ENCODE measurements at places on chromosomes 16 and 17.
A peak's percentile ranks its signal among the peaks of the same experiment; 100 is the strongest.

DNA sequence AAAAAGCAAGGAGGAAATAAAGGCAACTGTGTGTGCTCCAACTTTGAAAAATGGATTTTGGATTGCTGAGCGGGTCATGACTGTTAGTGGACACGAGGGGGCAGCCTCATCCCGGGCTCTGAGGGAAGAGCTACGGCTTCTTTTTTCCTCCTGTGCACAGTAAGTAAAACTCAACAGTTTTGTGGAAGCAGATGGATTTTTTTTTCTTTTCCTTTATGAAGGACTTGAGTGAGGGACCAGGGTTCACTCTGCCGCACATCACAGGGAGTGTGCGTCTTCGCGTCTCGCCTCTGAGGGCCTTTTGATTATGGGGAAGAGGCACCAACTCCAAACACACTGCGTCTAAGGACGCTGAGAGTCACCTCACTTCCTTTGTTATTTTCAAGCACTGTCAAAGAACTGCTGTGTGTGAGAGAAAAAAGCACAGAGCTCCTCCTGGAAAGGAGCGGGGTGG lies 80.3 kb upstream of the GOT2 start:
- peak; percentile 21 for DNase-seq

DNA sequence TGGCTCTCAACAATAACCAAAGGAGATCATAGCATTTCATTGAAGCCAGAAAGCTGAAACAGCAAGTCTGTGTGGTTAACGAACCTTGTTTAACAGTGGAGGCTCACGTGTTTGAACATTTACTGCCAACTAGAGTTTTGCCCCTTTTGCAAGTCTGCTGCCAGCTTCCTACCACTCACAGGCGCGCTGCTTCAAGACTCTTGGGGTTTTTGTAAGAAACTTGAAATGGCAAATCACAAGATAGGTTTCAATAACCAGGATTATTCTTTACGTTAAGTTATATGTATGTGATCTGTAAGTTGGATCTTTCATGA lies 1.2 kb downstream of the SNTB2 start:
- DNase-seq: peak; percentile 20

DNA sequence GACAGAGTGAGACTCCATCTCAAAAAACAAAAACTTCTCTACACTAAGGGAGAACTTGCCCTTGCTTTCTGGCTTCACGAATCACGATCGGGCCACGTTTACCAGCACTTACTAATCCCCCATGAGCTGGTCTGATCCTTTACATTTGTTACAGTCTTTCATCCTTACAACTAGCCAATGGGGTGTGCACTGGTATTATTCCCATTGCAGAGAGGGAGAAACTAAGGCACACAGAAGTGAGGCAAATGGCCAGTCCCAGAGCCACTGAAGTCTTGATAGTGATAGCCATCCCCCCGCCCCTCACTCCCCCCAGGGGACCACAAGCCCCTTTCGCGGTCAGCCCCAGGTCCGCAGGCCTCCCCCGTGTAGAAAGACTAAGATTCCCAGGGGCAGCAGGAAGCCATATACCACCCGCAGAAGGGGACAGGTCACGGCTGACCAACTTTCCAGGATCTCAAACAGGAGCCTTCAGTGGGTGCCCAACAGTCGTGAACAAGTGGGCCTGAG lies 868 bp downstream of the NATD1 start:
- DNase-seq: no peak

- no peak for DNase-seq
These were observed 560 bp upstream of the FAM20A start for GRCh38 chr17:68601565-68602288.

GRCh38 chr17:33079201-33079600 lies 87.6 kb downstream of the SPACA3 start:
- no peak for DNase-seq

GRCh38 chr17:37490638-37491614 lies 1.2 kb downstream of the DUSP14 start:
- peak; percentile 30 for DNase-seq

DNA sequence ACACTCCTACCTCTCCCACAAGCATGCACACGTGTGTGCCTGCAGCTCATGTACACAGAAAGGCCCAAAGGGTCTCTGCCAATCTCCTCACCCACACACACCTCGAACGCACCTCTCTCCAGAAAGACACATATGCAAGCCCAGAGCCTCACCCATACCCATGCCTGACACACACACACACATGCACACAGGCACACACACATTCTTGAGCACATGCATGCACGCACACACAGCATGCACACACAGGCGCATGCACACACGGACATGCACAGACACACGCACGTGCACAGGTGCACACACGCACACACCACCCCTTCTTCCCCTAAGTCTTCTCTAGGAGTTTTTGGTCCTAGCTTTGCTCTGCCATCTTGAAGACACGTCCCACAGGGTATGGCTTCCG lies 48.7 kb upstream of the CACNG4 start:
- no peak for DNase-seq

- DNase-seq: no peak
These were observed 429.0 kb downstream of the HS3ST4 start for GRCh38 chr16:26120729-26121128.

- DNase-seq: no peak
These were observed 86.9 kb upstream of the CIBAR2 start for GRCh38 chr16:85199069-85199725.

DNA sequence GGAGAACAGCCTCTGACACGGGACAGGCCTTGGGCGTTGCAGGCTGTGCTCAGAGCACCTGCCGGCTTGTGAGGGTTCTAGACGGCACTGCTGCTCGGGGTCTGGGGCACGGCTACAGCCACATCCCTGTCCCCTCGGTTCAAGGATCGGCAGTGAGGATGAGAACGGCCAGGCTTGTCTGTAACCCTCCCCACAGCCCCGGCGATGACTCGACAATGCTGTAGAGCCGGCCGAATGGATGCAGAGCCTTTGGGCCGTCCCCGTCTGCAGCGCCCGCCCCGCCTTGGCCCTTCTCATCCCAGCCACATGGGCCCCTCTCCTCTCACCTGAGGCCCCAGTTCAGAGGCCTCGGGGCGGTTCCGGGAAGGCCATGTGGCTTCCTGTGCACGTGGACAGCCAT lies 49.0 kb upstream of the METRNL start:
- no peak for DNase-seq

DNA sequence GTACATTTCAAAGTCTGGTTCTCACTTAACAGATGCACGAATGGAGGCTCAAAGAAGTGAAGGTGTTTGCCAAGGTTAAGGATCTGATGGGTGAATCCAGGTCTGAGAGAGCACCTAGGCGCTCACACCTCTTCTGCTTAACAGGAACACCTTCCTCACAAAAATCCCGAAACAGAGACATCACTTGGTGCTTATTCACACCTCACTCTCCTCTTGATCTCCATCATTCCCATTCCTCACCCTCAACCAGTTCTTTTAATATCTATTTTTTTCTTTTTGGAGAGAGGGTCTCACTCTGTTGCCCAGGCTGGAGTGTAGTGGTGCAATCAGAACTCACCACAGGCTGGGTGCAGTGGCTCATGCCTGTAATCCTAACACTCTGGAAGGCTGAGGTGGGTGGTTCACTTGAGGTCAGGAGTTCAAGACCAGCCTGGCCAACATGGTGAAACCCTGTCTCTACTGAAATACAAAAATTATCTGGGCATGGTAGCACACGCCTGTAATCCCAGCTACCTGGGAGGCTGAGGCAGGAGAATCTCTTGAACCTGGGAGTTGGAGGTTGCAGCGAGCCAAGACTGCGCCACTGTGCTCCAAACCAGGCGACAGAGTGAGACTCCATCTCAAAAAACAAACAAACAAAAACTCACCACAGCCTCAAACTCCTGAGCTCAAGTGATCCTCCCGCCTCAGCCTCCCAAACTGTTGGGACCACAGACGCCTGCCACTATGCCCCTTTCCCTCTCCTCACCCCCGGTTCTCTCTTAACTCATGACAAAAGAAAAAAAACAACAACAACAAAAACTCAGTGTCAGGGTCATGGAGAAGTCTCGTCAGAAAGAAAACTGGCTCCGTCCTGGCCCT lies 15.1 kb downstream of the CRYM start:
- DNase-seq: no peak

DNA sequence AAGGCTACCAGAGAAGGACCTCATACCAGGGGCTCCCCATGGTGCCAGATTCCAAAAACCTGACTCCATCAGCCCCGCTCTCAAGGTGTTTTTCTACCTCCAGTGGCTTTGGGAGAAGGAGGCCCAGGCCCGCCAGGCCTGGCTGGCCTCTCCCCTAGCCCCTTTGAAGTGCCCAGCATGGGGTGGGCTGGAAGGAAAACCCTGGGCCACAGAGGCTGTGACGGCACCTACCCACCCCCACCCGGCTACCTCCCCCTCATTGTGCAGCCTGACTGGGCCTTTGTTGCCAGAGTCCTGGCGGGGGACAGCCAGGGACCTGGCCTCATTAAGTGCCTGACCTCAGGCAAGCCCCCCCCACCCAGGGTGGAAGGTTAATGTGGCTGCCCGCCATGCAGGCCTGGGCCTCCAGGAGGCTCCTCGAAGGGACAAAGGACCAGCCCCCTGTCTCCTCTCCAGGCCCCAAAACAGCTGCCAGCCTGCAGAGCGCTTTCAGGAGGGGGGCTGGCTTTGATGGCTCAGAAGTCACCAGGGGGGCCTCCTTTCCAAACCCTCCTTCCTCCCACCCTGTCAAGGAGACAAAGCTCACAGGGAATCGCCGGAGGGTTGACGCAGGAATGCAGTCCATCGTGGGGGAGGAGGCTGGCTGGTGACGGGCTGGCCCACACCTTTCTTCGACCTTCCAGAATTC lies 159.4 kb downstream of the ZNF423 start:
- DNase-seq: no peak

GRCh38 chr17:32671896-32672295 lies 185.1 kb downstream of the CDK5R1 start:
- DNase-seq: no peak

- DNase-seq: peak; percentile 79
These were observed 414 bp downstream of the DUSP14 start for GRCh38 chr17:37490022-37490587.

DNA sequence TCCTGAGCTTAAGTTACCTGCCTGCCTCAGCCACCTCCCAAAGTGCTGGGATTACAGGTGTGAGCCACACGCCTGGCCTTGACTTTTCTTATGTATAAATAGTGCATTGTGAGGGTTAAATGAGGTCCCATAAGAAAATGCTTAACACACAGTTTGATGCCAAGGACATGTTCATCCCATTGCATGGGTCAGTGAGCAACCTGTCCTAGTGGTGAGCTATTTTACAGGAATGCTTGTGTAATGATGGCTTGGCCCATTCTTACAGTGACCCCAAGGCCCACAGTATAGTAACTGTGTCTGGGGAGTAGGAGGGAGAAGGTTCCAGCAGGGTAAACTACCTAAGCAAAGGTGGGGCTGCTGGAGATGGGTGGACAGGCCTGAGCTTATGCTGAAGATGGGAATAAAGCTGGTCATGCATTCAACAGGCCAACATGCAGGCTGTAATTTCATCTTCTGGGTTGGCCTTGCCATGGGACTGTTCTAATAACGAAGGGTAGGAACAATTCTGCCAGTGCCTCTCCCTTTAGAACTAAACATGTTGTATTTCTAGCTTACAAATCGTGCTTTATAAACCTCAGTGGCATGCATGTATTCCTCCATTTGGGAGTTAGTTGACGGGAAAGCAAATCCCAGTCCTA lies 6.2 kb downstream of the ACSF2 start:
- no peak for DNase-seq

- DNase-seq: peak; percentile 84
These were observed 21.7 kb downstream of the SLC25A10 start for GRCh38 chr17:81733507-81734404.

- no peak for DNase-seq
These were observed 20.3 kb downstream of the ANKRD40 start for GRCh38 chr17:50687200-50688066.

- no peak for DNase-seq
These were observed 3.4 kb upstream of the NSRP1 start for GRCh38 chr17:30113213-30113612.

DNA sequence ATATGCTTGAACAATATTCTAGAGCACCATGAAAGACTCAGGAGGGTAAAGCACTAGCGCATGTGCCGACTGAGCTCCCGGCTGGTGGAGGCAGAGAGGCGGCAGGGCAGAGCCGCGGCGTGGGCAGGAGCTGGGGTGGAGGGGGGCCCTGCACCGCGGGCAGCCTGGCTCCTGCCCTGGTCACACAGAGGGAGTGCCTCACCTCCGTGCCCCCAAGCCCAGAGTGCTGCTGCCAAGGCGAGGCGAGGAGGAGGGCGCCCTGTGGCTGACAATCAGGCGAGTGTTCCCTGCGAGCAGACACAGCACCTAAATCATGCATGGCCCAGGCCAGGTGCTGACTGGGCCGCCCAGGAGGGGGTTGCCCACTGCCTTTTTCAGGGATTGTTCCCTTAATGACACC lies 105.8 kb upstream of the TNRC6C start:
- DNase-seq: no peak

DNA sequence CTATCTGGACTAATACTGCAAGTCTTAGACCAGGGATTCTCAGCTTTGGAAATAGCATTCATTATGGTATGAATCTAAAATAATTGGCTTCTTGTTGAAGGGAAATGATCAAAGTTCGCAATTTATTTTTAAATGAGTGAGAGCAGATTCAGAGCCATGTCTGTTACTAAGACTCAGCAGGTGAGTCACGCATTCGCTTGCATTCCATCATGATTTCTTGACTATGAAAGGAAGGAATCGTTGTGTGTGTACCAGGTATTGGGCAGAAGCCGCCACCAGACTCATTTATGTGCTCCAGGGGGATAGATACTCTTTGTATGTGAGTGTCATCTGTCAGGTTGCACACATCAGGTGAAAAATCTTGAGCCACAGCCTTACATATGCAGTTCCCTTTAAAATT lies 10.8 kb downstream of the GSG1L2 start:
- DNase-seq: no peak

- no peak for DNase-seq
These were observed 34.0 kb downstream of the DGKE start for GRCh38 chr17:56867948-56868376.

GRCh38 chr16:11992008-11992584 lies 15.6 kb downstream of the SNX29 start:
- no peak for DNase-seq

DNA sequence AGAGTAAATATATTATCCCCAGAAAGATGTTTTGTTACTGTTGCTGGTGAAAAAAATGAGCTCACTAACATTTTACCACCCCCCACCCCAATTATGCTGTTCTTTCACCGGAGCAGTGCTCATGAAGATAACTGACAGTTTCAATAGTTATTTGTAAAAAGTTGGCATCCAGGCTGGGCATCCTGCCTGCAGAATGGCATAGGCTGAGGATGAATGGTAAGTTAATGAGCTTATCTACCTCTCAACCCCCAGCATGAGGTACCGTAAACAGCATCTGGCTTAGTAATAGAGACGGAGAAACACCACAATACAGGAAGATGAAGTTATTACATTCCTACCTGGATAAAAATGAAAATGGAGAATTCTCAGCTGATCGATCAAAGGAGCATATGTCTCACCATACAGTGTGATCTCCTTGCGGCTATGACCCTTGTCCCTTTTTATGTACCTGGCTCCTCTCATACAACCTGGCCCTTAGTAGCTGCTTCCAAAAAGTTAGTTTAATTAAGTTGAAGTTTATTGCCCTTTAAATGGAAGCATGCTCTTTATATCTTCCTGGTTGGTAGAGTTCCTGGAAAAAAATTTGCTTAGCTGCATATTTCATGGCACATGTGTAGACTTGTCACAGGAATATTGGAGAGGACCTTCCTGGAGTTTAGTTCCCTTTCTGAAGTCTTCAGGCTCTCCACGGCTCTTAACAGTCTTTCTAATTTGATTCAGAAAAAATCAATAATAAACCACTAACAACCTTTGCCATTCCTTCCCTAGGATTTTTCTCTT lies 61.2 kb upstream of the MPHOSPH6 start:
- DNase-seq: no peak
